Right atrium auricular region (tissue), 2 donors: ENCODE measurements at places on chromosomes 3 and 15.

DNA sequence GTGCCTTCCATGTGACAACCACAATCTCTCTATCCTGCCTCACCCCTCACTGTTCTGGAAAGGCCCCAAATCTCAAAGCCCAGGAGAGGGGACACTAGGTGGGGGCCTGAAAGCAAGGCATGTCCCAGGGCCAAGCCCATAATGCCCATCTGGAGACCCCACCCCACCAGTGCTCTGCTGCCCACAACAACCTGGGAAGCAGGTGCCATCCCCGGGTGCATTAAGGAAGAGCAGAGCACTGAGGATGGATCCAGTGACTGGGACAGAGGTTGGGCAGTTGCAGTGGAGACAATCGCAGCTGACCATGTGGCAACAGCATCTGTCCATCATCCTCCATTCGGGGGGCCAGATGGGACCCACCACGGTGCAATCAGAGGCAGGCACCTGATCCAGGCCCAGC is 106.2 kb upstream of the PRR20G start:
- DNase-seq = no peak

DNA sequence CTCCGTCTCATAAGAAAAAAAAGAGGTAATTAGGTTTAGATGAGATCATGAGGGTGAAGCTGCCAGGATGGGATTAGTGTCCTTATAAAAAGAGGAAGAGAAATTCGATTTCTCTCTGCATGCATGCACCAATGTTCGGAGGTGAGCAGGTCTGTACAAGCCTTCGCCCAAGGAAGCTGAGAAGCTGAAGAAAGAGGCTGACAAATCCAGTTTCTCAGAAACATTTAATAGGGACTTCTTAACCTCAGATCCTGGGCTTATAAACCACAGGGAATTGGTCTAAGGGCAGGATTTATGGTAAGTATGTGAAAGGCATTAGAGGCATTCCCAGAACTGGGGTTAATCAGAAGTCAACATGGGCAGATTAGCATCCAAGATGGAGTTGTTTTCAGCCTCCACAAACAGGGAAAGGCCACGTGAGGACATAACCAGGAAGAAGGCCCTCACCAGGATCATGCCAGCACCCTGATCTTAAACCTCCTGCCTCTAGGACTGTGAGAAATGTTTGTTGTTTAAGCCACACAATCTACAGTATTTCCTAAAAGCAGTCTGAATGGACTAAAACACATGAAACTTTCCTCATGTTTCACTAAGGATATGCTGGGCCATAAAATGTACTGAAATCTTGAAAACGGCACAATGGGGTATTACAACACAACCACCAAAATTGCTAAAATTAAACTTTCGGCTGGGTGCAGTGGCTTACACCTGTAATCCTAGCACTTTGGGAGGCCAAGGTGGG is 11.3 kb downstream of the SHISA5 start:
- DNase-seq = no peak

- no peak for DNase-seq
Observed at GRCh38 chr3:142596726-142597088, 514 bp downstream of the PLS1 start.

DNA sequence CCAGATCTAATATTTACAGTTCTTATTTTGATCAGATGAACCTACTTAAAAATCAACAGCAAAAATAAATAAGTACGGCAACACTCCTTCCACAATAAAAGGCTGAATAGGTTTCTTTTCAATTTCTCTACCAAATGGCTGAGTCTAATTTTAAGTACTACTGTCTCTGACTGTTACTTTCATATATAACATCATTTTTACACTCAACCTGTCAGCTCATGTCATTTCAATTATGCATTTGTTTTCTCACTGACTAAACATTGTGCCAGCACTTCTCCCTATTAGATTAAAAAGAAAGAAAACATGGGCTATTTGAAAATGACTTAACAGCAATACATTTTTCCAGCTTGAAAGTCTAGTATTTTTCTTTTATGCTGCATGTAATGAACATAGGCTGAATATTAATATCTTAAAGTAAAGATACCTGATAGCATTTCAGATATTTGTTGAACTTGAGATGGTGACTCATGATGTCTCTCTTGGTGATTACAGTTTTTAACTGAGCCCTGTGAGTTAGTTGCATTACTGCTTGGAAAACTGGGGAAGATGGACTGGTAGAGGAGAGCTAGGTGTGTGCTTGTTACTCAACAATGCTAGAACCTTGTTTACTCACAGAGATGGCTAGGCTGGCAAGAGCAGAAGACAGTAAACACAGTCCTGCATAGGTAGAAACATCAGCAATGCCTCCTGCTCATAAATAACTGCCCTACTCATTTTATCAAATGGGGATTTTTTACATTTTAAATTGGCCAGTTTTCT is 73.9 kb downstream of the PEX5L start:
- DNase-seq = no peak

GRCh38 chr3:190165253-190165652 is 44.6 kb upstream of the P3H2 start:
- DNase-seq = no peak

DNA sequence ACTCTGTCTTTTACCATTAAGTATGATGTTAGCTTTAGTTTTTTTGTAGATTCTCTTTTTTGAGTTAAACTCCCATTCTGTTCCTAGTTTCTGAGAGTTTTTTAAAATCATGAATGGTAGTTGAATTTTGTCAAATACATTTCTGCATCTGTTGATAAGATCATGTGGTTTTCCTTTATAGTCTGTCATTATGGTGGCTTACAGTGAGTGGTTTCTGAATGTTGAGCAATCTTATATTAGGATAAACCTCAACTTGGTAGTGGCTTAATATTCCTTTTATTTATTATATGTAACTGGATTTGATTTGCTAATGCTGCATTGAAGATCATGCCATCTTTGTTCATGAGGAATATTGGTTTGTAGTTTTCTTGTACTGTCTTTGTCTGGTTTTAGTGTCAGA is 34.8 kb downstream of the NEO1 start:
- no peak for DNase-seq

DNA sequence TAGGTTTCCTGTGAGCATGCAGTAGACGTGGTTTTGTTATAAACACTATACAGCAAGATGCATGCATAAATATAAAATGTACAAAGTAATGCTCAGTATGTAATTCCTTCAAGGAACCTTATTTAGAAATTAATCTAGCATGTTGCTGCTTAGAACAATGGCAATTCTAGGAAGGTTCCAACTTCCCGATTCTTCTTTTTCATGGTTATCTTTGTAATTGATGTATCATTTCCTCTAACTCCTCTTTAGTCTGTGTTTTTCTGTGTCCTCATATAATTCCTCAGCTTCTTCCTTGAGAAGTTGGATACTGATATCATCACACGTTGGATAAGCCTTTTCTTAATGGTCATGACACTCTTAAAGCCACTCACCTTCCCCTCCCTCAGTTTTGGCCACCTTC is 3.5 kb downstream of the TSEN2 start:
- no peak for DNase-seq

DNA sequence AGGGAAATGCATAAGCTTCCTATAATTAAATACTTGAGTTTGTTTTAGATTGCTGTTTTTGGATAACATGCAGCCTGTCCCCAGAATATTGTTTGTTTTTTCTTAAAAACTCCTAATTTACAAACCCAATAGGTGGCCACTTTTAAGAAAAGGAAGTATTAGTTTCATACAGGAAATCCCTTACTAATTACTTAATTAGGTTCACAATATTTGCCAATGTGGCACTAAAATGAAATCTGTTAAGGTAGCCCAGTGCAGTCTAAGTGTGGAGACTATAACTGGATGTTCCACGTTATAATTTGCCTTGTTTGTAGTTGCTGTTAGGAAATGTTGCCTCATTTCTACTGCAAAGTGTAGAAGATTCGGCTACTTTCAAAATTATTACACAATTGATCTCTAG is 195.8 kb downstream of the BBX start:
- DNase-seq = no peak

DNA sequence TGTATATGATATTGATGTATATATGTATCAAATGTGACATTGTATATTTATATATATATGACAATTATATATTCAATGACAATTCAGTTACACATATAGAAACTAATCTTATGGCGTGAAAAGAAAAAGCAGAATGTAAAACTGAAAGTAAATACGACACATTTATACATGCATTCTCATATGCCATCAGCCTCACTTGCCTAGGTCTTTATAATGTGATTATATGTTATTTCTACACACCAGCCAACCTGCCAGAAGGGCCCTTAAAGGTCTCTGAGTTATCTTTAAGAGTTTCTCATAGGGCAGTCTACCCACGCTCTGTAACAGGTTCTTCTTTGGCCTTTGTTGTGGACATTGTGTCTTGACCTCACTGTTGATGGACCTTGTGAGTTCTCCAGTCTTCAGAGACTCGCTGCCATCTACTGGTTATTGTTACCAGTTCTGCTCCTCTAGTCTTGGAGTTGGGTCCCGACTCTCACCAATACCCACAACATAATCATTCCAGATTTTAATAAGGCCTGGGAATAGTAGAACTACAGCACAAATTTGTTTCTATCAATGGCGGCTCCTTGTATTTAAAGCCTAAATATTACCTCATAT is 371.5 kb upstream of the GOLIM4 start:
- no peak for DNase-seq

DNA sequence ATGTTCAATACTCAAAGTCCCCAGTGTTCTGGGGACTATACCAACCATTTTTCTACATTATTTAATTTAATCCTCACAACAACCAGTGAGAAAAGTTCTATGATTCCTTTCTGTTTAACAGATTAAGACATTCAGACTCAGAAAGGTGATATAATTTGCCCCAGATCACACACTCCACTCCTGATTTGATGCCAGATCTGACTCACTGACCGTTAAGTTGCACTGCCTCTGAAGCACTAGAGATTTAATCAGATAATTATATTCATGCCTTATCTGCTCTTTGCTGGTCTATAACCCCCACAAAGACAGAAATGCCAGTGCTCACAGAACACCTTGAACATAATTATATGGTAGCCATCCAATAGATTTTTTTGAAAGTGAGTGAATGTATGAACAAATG is 501.0 kb downstream of the IGSF11 start:
- DNase-seq = no peak

GRCh38 chr3:14506626-14507304 is 33.4 kb downstream of the GRIP2 start:
- no peak for DNase-seq

GRCh38 chr3:34388830-34389229 is 590.4 kb downstream of the PDCD6IP start:
- DNase-seq = no peak

DNA sequence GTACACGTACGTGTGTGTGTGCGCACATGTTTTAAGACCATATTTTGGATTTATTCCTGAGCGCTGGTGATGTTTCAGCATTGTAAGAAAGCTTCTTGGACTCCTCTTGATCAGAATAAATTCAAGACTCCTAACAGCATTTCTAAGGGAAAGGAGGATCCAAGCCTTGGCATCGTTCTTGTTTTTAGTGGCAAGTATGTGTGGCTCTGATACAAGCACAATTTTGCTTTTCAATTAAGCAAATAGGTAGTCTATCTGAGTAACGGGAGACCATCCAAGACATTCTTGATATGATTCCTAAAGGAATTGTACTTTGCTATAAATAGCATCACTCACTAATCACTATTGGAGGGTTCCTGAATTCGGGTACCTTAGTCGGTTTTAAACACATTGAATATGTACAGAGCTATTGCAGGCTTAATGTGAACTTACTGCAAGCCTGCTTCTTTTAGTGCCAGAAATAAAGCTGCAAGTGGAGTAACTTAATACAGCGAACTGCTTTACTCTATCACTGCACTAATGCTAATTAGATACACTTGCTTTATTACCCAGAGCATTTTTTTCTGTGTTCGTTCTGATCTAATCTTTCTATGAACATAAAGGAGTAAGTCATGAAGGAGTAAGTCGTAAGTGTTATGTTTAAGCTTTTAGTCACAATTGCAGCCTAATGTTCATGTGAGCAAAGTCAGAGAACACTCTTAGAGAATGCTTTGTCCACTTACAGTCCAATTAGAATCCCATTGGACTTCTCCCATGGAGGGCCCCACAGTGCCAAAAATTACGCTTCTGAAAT is 186.3 kb downstream of the MCTP2 start:
- DNase-seq = no peak

- DNase-seq = no peak
Observed at GRCh38 chr3:82676356-82677026, 915.0 kb upstream of the GBE1 start.

- DNase-seq = no peak
Observed at GRCh38 chr3:23440416-23441294, 237.5 kb downstream of the UBE2E2 start.
